DMS153 (cell line): ENCODE measurements at places on chromosomes 3 and 15.

DNA sequence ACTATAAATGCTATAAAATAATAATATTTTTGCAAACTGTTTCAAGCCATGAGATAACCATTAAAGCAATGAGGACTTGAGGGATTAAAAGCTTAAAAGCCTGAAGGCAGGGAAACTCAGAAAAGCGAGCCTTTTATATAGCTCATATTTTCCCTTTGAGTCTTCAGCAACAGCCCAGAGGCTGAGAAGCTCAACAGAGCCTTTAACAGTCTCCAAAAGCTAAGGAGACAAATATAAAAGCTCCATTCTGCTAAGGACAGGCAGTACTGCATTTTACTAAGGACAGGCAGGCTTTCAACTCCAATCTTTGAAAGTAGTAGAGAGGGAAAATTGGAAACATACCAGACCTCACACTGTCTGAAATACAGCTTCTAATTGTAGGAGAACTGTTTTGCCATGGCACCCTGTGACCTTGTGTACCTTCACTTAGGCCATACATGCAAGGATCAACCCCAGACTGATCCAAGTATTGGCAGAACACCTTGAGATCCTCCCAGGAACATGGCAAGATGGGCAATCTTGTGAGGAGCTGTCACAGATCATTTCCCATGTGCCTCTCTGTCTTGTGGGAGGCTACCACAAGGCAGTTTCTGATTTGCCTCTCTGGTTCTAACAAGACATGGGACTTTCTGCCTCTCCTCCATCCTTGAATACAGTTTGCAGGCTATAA lies 53.1 kb upstream of the ARNT2 start:
- no peak for DNase-seq

DNA sequence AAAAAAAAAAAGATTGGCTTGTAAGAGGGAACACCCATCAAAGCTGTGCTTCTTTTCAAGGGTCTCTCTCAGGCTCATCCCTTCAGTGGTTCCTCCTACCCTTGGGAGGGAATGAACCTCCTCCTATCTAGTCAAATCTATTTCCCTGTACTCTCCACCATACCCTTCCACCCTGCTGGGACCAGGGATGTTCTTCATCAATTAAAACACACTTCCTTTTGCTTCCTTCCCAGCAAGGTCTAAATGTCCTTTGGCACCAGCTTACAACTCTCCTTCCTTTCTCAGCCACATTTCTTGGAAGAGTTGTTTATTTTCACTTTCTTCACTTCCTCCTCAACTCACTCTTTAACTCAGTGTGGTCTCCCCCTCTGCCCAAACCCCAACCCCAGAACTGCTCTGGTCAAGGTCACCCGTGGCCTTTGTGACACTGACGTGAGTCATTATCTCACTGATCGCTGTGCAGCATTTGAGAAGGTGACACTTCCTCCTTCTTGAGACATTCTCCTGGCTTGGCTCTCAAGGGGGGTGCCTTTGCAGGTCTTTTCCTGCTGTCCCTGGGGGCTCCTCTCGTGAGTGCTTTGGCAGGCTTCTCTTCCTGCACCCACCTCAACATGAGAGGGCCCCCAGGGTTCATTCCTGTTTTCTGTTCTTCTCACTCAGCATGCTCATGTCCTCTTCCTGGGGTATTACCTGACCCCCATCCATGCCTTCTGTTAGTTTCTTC lies 210.5 kb upstream of the TLE3 start:
- no peak for DNase-seq

DNA sequence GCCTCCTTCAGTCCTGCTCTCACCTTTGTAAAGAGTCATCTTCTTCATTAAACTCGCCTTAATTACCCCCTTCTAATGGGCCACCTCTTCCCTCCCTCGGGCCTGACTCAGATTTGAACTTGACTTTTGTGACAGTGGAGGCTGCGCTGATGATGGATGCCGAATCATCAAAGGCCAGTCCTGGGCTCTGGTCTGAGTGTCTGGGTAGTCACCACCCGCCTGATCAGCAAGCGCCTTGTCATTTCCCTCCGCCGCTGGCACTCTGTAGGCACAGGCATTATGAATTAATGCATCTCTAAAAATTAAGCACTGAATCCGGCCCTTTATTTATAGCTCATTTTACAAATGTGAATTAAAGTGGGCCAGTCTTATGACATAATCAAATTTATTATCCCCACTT lies 116.7 kb upstream of the PROK2 start:
- no peak for DNase-seq

GRCh38 chr3:136194409-136195257 lies 1.5 kb downstream of the MSL2 start:
- no peak for DNase-seq

GRCh38 chr3:185537369-185537970 lies 14.9 kb downstream of the LIPH start:
- DNase-seq, result peak; percentile 44
